ENCODE measurements at places on chromosomes 5 and 9.

GRCh38 chr5:176660530-176660859 is 13.2 kb downstream of the TSPAN17 start:
- no peak for DNase-seq

- DNase-seq, result no peak
Observed at GRCh38 chr9:115466756-115467155, 348.8 kb upstream of the TNC start.

DNA sequence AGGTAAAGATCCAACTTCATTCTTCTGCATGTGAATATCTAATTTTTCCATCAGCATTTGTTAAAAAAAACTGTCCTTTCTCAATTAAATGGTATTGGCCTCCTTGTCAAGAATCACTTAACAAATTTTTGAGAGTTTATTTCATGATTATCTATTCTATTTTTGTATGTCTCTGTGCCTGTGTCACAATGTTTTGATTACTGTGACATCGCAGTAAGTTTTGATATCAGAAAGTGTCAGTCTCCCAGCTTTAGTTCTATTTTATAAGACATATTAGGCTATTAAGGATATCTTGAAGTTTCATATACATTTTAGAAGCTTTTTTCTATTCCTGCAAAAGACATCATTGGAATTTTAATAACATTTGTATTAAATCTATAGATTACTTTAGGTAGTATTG is 33.6 kb downstream of the GABRA6 start:
- no peak for DNase-seq

DNA sequence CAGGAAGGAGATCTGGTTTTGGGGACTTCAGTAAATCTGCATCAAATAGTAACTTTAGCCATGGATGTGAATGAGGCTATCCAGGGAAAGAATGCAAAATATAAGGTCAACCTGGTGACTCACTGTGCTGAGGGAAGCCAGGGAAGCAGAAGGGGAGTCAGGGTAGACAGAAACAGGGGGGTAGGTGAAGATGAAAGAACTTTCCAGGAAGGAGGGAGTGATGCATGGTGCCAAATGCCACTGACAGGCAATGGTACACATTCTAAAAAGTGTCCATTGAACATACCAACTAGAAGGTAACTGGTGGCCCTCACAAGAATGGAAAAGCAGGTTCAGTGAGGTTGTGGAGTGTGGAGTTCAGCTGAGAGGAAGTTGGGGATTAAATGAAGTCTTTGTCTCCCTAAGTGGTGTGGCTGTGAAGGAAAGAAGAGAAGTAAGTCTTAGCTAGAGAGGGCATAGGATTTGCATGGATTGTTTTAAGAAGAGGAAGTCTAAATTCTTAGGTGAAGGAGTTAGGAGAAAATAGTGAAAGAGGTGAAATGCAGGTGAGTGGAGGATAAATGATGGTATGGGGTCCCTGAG is 35.5 kb downstream of the PALM2AKAP2 start:
- no peak for DNase-seq

DNA sequence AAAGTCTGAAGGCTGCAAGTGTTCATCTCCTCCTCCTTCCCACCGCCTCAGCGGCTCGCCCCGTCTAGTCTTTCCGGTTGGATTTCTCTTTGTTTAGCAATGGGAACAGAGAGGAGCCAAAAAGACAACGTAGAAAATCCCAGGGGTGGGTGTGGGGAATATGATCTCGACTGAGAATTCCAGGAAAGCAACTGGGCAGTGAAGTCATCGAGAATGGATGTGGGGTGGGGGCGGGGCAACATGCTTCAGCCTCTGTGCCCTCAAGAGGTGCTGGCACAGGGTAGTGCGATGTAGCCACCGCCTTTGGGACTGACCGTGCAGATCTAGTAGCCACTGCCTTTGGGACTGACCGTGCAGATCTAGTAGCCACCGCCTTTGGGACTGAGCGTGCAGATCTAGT is 12.9 kb downstream of the MSX2 start:
- DNase-seq, result no peak

DNA sequence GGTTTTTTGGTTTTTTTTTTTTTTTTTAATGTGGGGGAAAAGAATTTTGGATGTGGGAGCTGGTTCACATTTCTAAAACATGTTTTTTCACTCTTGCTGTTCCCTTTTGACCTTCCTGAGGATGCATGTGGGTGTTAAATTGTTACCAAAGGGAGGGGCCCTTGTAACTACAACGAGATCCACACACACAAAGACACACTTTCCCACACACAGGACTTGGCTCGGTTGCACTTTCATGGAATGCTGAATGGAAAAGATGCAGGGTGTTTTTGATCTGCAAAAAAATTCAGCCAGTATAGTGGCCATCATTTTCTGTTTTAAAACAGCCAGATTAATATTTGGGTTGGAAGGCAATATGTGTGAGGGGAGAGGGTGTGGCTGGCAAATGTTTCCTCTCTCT is 576.9 kb downstream of the EBF1 start:
- DNase-seq, result no peak

GRCh38 chr9:80435591-80435990 is 863.8 kb downstream of the TLE4 start:
- no peak for DNase-seq

GRCh38 chr5:36200513-36200912 is 41.2 kb downstream of the NADK2 start:
- no peak for DNase-seq

- DNase-seq, result no peak
Observed at GRCh38 chr9:95857896-95858295, 17.6 kb upstream of the ERCC6L2 start.

DNA sequence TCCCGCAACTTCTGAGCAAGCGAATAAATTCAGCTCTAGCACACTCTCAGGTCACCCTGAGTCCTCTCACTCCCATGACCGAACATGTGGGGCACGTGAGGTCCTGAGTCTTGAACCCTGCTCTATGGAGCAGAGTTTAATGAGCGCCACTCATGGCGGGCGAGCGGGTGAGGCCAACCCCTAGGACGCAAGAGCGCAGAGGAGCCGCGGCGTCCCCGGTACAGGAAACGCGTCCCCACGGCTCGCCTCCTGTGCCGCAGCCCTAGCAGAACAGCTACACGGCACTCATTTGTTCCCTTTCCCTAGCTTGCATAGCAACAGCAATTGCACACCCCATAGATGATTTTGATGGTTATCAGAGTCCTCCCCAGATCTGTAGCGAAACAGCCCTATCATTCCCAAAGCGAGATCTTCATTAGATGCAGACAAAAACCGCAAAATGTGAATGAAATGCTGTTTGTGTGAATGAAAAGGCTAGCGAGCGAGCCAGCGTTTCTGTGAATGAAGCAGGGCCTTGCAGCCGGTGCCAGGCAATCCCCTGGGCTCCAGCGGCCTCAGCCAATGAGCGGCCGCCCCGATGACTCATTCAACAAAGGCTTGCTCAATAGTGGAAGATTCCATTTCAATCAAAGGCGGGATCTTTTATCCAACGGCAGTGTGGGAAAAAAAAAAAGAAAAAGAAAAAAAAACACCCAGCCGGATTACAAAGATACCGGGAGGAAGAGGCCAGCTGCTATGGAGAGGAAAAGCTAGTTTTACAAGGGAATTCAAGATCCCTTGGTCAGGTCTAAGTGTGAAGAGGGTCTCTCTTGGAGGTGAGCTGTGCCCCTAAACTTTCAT is 1.5 kb upstream of the SHC3 start:
- no peak for DNase-seq

- DNase-seq, result no peak
Observed at GRCh38 chr9:20256284-20256948, 365.9 kb downstream of the MLLT3 start.

GRCh38 chr5:82408033-82408432 is 129.9 kb upstream of the RPS23 start:
- no peak for DNase-seq

DNA sequence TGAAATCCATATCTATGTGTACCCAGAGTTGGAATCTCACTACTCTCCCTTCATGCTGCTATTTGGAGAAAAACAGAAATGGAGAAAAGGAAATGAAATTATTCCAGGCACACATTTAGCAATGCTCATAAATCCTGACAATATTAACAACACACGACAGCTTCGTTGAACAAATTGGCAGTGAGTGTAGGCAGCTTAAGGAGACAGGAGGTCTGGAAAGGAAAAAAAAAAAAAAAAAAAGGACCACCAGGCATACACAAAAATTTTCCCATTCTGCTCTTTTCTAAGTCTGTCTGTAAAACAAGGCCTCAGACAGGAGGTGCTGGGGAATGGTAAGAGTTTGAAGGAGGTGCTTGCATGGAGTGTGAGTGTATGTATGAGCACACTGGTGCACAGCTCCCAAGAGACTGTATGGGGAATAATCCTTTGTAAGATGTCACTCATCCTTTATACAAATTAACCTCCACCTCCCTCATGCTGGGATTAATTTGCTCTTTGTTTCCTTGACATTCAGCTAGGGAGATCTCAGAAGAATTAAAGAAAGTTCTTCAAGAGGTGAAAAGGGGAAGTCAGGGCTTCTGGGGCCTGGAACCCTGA is 78.9 kb downstream of the ASTN2 start:
- DNase-seq, result no peak

- no peak for DNase-seq
Observed at GRCh38 chr9:36092509-36093215, 43.9 kb upstream of the GLIPR2 start.

GRCh38 chr9:20603524-20604268 is 18.6 kb downstream of the MLLT3 start:
- DNase-seq, result no peak

- DNase-seq, result no peak
Observed at GRCh38 chr5:124590686-124591085, 155.8 kb downstream of the ZNF608 start.
